Activated CD4-positive, CD25-positive, alpha-beta regulatory T cell treated with anti-CD3 and anti-CD28 coated beads, Interleukin-2, amount 50 U/mL, for 72 hours (primary cell): ENCODE measurements at places on chromosomes 7 and 10.

DNA sequence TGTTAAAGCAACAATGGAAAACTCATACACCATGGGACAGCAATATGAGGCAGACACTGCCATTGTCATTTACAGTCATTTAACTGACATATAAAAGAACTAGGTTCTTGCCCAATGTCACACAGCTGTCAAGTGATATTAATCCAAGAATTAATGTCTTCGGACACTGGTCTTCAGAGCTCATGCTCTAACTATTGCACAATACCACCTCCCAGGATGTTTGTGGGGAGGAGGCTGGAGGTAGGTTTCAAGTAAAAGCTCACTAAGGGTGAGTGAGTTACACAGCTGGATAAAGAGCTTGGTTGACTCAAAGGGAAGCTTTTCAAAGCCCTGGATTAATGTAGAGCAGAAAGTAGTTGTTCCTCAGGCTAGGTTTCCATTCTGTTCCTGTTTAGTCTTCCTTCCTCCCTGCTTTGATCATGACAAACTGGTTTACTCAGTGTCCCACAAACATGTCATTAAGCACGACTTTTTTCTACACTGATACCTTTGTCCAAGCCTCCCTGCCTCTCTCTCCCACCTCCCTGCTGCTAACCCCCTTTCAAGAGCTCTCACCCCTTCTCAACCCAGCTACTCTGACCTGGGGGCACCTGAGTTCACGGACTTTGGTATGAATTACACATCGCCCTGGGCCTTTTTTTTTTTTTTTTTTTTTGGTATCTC lies 987 bp upstream of the EXOC6 start:
- no peak for DNase-seq

- DNase-seq = no peak
Observed at GRCh38 chr10:3875842-3876235, 90.8 kb upstream of the KLF6 start.

- DNase-seq = no peak
Observed at GRCh38 chr7:156374335-156374734, 266.2 kb upstream of the RNF32 start.

DNA sequence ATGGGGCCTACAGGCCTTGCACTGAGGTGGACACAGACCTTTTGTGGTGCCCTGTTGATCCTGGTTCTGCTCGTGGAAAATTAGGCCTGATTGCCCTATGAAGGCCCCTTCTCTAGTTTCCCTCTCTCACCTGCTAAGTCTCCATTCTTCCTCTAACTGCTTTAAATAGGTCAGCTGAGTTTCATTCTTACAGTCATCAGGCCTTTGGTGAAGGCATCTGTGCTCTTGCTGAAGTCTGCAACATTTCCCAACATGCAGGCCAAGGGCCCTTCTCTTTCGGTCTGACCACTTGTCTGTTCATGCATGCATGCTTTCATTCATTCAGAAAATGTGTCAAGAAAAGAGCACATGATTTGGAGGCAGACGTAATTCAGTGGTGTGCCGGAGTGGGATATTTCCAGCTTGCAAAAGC lies 244.0 kb downstream of the BUB3 start:
- DNase-seq = no peak

DNA sequence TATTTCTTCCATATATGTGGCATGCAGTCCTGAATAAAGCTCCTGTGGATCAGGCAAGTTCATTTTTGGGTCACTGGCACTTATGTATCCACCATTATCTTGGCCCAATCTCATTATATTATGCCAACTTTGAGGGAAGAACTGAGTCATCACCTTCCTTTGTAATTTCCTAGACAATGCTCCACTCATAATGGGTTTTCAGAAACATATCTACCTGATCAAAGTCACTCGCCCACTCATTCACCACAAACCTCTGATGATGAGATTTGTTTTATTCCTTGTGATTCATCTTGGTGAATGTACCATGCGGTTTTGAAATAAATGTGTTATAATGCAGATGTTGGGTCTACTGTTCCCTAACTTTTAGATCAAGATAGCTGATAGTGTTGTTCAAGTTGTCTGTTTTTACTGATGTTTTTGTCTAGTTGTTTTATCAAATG lies 525.8 kb downstream of the KIF20B start:
- DNase-seq = no peak

DNA sequence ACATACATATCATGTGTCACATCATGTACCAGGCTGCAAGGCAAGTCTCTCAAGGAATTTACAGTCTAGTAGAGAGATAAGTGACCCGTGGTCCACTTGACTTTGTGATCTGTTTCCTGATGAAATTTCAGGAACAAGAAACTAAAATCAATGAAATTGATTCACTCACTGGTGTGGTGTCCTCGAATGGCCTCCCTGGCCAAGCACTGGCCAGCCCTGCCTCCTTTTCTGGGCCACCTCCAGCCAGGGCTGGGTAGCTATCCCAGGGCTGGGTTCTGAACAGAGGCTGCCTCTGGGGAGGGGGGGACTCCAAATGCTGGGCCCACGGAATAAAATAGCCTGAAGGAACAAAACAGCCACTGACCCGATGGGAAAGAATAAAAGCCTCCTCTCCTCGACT lies 182.2 kb downstream of the HERPUD2 start:
- no peak for DNase-seq

DNA sequence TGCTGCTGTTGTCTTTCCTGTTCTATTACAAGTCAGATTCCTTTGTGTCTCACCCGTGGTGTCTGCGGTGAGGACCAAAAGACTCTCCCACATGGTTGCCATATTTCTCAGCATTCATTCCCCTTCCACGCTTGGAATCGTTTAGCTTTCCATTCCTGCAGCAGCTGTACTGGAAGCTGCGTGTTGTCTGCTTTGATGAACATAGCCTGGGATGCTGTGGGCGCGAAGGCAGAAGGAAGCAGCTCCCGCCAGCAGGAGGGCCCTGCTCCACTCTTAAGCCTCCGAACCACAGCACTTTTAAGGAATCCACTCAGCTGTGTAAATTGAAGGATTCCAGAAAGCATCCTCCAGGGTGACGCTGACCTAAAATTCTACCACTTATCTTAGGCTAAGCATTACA lies 303.6 kb upstream of the PITRM1 start:
- DNase-seq = no peak

GRCh38 chr10:124149189-124150042 lies 56.0 kb upstream of the CHST15 start:
- DNase-seq = no peak

DNA sequence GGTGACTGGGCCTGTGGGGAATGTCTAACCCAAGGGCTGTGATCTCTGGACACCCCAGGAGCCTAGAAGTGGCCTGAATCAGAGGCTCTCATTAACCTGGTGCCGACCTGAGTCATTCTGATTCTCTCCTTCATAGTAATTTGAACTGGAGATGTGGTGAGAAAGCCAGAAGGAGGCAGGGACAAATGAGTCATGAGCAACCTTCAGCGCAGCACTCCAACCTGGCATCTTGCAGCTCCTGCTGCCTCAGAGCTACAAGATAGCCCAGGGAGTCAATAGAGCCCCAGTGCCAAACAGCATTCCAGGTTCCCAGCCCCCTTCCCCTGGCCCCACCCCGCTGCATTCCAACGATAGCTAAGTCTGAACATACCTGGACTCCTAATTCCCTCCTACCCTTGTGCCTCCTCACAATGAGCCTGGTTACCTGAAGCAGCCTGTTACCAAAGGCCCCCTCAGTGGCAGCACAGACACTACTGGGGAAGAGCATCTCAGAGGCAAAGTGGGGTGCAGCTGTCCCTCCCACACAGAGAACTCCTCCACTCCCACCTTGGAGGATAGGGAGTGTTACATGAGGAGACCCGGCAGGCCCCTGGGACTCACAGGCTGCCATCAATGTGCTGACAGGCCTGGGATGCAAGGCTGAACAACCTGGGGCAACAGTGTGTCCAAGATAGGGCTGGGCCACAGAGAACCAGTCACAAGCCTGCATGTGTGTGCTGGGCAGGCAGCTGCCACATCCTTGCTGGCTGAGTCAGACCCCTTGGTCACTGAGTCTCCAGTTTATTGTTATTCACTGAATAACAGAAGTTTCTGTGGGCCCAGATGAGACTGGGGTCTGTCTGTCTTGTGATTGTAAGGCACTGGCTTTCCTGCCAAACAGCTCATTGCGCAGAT lies 76.8 kb upstream of the LEP start:
- no peak for DNase-seq

DNA sequence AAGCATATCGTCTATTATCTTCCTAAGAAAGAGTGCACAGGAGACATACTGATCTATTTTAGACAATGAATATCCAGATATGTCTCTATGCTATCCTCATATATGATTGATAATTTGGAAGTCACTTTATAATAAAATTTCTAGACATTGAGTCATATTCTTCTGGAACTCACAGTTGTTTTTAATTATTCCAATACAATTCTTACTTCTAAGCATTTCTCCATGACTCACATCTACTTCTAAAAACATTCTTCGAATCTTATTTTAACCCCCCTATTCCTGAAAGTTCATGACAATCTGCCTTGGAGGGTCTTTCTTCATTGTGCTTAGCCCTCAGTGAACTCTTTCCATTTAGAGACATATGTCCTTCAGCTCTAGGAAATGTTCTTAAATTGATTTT lies 368.1 kb downstream of the MDFIC start:
- no peak for DNase-seq

GRCh38 chr10:47184273-47184672 lies 115.7 kb upstream of the GDF10 start:
- no peak for DNase-seq

- no peak for DNase-seq
Observed at GRCh38 chr7:121352323-121352722, 23.5 kb downstream of the WNT16 start.

DNA sequence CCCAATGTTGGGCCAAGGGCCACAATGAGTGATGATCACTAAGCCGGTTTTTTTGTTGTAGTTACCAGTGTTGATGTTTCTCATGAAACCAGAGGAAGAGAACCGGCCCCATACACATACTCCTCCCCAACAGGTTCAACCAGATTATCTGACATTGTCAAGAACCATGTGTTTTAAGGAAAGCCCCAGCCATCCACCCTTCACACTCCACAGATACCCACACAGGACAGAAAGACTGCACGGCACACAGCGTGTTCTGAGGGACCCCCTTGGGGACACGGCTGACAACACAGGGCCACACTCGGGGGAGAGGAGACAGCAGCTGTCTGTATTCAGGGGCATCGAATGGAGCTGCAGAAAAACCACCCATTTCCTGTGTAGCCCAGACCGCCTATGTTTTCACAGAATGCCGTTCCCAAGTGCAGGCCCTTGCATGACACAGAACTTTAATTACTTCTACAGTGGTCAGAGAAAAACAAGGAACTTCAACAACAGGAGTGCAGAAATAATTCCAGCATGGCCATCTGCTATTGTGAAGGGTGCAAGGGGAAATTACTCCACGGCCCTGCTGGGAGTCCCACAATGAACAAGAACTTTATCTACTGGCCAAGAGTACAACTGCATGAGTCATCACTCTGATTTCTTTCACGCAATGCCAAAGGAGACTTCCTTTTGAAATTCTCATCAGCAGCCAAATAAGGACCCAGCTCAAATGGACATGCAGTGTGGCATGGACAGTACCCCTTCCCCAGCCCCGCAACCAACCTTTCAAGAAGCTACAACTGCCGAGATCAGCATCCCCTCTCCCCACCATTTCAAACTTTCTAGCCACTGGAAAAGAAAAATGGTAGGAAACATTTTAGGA lies 2.3 kb downstream of the KLF6 start:
- DNase-seq = peak; percentile 67

DNA sequence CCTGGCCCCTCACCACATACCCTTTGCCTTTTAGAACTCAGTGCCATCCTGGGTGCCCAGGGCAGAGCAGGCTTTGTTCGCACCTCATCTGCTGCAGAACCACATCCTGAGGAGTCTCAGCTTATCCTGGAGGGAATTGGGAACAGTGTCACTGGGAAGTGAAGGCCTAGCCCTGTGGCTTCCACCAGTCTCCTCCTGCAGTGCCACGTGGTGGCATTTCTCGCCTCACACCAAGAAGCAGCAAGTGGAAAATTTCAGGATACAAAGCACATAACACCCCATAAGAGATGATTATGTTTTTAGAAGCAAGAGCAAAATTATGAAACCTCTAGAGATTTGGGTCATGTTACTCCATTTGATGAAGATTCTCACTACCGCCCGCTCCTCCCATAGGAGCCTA lies 26.8 kb downstream of the UBE2D4 start:
- DNase-seq = no peak

DNA sequence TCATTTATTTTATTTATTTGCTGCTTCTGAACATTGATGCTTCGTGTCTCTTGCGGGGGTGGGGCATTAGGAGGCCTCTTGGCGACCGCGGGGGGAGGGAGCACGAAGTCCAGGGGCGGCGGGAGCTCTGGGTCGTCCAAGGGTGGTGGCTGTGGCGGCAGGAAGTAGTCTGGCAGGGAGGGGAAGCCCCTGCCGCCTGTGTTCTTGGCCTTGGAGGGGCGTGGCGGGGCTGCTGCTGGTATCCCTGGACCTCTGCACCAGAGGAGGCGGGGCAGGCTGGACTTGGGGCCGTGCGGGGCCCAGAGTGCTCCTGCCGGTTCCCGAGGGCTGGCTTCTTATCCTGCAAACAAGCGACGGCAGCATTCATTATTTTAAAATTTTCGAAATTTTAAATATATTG lies 70.5 kb upstream of the ABI1 start:
- DNase-seq = peak; percentile 38

DNA sequence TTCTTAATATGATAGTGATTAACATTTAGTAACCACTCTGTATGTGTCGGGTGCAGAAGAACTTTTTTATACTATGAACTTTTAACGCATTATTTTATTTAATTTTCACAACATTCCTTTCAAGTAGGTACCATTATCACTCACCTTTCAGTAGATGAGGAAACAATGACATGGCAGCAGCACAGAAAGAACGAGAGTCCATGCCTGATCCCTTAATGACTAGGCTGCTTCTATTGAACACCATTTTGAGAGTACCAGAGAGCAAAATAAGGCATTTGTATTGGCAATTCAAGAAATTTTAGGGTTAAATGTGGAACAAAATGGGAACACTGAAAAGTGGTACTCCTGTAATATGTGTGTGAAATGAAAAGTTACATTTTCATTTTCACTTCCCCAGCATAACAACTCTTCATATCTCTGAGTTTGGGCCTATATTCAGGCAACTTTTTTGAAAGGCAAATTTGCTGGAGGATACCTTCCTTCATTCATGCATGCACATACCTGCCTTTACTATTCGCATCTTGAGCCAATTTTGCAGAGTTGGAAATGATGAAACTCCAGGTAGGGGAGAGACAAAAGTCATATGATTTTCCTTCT lies 12.8 kb downstream of the LRRN3 start:
- no peak for DNase-seq

- DNase-seq = no peak
Observed at GRCh38 chr10:100744136-100744986, 1.0 kb upstream of the PAX2 start.

- DNase-seq = peak; percentile 79
Observed at GRCh38 chr7:4797858-4798705, 22.7 kb downstream of the AP5Z1 start.

GRCh38 chr10:24930427-24930826 lies 22.0 kb downstream of the PRTFDC1 start:
- no peak for DNase-seq

DNA sequence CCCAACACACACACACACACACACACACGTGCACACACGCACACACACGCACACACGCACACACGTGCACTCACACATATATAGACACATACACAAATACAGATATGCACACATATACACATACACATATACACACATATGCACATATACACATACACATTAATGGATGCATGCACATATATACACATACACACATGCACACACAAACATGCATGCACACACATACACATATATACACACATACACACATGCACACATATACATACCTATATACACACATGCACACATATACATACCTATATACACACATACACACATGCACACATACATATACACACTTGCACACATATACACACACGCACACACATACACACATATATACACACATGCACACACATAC lies 312.4 kb upstream of the PFKP start:
- no peak for DNase-seq
